ENCODE measurements at places on chromosomes 4 and X. TPM values are rescaled to one million over a fixed set of nuclear protein-coding genes. Genes with fewer than 3 reads are reported as not detected.

- DNase-seq = no peak
Measured at GRCh38 chrX:7069556-7069955, 78.0 kb upstream of the STS start.

GRCh38 chrX:54934058-54934457 lies 13.4 kb downstream of the TRO start:
- DNase-seq = no peak

DNA sequence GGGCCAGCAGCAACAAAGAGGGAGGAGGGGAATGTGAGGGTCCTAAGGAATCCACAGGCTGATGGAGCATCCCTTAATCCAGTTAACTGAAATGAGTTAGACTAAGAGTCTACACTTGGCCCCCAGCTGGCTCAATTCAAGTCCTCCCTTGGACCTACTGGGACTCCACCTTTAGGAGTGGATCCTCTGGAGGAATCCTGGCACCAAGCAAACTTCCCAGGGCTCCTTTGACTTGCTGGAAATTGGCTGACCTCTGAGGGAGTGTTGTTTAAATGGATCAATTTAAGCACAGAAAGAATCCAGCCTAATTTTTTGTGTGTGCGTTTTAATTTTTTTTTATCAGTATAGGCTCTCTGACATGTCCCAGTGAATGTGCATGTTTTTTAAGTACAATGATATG lies 114.7 kb downstream of the SHROOM3 start:
- no peak for DNase-seq

DNA sequence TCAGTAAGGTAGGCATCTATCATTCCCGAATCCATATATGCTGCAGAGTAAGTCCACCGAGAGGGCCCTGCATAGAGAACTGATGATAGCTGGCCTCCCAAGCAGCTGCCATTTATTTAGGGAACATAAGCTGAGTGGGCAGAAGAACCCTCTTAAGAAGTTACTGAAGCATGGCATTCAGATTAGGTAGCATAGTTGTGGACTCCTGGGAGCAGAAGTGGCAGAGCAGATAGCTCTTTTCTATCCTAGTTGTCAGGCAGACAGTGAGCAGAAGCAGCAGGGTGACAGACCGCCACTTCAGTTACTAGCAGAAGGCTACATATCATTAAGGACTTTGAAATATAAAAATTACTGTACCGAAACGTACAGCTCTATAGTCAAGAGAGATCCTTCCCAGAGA lies 454.7 kb downstream of the PPP4R3C start:
- DNase-seq = no peak

DNA sequence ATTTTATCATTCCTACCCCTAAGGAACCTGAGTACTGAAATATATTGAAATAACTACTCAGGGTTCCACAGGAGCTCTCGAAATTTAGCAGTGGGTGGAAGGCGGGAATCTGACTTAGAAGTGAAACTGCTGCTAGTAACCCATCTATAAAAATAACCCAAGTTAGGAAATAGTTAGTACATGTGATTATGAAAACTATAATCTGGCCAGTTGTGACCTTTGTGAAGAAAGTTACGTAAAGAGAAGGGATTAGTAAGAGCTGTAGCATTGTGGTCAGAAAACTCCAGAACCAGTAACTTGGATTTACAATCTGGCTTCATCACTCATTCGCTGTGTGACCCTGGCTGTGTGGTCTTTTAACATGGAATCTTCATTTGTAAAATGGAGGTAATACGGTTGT lies 175.5 kb downstream of the RAPGEF2 start:
- DNase-seq = no peak

DNA sequence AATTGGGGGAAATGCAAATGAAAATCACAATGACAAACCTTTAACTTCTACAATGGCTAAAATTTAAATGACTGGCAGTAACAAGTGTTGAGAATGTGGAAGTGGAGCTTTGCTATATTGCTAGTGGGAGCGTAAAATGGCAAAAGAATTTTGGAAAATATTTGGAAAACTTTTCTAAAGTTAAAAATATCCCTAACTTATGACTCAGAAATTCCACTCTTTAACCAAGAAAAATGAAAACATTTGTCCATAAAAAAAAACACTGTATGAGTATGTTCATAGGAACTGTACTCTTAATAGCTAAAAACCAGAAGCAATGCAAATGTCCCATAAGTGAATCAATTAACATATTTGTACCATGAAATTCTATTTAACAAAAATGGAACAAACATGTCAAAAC lies 3.6 kb downstream of the TBCK start:
- no peak for DNase-seq

DNA sequence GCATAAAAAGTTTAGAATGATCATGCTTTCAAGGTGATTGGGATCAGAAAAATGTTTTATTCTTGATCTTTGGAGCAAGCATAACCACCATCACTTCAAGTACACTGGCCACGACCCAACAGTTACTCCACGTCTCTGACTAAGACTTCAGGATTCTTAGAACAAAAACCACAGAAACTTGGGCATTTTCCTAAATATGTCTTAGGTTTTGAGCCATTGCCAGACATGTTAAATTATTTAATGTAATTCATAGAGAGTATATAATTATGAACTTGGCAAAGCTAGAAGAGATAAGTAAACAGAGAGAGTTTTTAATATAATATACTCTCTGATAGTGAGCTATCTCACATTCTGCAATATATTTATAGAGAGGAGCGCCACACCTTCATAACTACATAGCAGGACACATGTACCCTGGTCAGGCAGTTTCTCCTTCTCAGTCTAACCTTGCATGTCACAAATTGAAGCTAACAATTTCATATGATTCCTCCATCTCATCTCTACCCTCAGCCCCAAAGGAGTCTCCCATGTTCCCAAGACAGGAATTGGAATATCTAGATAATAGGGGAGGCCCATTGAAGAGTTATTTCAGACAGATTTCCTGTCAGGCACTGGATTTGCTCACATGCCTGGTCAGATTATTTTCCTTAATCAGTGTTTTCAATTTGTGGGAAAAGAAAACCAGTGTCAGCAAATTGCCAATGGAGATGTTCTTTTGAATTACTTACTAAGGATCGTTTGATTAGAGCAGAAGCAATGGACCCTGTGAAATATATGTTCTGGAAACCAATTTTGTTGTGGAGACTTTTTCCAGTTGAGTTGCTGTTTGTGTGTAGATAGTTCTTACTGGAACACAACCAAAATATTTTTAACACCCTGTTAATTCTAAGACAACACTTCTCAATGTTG lies 61.7 kb upstream of the GUCY1A1 start:
- DNase-seq = no peak

DNA sequence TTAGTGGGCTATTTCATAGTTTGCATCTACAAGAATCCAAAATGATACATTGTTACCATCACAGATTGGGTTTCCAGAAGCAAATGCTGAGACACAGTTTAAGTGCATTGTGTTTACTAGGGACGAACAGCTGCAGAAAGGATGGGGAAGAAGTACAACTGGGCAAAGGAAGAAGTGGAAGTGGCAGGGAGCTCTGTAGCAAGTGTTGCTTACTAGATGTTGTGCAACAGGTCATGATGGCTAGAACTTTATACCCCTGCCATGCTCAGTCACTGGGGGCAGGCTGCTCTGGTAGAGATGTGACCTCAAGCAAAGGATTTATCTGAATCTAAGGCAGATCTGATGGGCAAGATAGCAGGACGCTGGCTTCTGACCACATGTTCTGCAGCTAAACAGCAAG lies 76.1 kb upstream of the EMCN start:
- DNase-seq = no peak

- no peak for DNase-seq
Measured at GRCh38 chrX:3631196-3631595, 82.3 kb downstream of the PRKX start.

GRCh38 chr4:7185487-7186030 lies 6.8 kb upstream of the SORCS2 start:
- DNase-seq = no peak

DNA sequence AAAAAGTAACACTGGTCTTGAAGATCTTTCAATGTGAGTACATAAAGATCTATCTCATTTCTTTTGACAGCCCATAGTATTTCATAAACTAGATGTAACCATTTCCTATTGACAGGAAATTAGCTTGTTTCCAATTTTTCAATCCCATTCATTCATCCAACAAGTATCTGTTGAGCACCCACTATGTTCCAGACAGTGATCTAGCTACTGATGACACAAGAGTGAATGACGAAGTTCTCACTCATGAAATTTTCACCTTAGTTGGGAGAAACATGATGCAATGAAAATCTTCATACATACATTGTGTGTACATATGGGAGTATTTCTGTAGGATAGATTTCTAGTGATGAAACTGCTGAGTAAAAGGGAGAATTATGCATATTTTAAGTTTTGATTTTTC lies 1.7 kb downstream of the CD38 start:
- no peak for DNase-seq

DNA sequence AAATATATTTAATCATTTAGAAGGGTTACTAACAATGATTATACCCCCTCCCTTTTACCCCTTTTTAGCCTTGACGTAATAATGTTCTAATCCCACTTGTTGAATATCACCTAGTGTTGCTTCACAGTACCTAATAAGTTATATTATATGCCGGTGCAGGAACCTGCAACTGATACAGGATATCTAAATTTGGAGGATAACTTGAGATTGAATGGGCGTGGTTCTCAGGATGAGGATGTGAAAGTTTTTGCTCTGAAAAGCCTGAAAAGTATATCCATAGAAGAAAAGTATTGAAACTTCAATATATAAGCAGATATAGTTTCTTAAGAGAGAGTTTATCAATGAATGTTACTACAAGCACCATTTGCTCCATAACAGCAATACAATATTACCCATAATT lies 59.8 kb downstream of the ZNF711 start:
- DNase-seq = no peak

DNA sequence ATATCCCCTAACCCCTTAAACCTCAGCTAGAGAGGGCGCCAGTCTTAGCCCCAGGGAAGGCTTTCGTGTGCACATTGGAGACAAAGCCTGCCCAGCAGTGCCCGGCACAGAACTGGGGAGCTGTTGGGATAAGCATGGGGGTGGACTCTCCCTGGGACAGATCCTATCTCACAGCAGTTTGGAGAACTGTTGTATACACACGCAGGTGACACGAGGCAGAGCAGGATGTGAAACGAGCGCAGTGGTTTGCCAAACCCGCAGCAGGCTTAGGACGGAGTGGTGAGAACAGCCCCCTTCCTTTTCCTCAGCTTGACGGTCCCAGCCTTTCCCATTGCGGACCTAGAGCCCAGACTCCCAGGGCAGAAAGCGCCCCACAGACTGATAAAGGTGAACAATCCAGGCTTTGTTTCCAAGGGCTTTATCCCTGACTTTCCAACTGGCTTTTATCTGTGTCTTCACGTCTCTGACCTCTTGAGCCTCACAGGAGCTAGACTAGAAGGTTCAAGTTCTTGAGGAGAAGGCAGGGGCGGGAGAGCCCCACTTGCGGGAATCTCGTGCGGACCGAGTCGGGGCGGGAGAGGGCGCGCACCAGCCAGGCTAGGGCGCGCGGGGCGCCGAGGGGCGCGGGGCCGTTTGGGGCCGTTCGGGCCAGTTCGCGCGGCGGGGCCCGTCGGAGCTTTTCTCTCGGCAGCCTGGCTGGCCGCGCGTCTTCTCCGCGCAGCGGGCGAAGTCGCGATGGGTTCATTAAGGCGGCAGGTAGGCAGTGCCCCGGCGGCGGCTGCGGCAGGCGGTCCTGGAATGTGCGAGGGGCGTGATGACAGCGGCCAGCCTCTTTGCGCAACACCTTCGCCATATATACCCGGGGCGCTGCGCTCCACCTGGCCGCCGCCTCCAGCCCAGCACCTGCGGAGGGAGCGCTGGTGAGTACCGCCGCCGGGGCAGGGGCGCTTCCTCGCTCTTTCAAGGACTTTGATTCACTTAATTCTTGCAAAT lies at the start of gene SLC34A2:
SLC34A2 (plus strand) TSS at position 881 of the 993 bp plus-strand sequence. CDS start 6,650 bp downstream, outside the sequence.
- peak; percentile 54 for DNase-seq

- no peak for DNase-seq
Measured at GRCh38 chrX:49162620-49163019, at the start of gene MAGIX. Gene MAGIX, plus strand, starts transcription at chrX:49162758. Its CDS starts 132 bp downstream, at chrX:49162890.

GRCh38 chrX:5915783-5916182 lies 312.9 kb downstream of the NLGN4X start:
- no peak for DNase-seq

The NAT8L gene
- total RNA-seq = 20.7 TPM

The USP17L12 gene
- total RNA-seq = not detected

The RAB39B gene
- 4.8 TPM for total RNA-seq

The FBXW7 gene
- total RNA-seq = 49.3 TPM

The TCEAL7 gene
- 4.9 TPM for total RNA-seq

The F8 gene
- 3.4 TPM for total RNA-seq

The CXCL11 gene
- not detected for total RNA-seq

The F11 gene
- 0.53 TPM for total RNA-seq

The CPZ gene
- 0.29 TPM for total RNA-seq

The SHROOM2 gene
- total RNA-seq = 10.5 TPM

The TSC22D3 gene
- total RNA-seq = 41.4 TPM

The SPANXA2 gene
- not detected for total RNA-seq

Measured in progenitor cell of endocrine pancreas (in vitro differentiated cells).